ENCODE measurements at places on chromosomes 5 and 9.

- no peak for DNase-seq
Observed at GRCh38 chr5:41542183-41542582, 31.8 kb upstream of the PLCXD3 start.

DNA sequence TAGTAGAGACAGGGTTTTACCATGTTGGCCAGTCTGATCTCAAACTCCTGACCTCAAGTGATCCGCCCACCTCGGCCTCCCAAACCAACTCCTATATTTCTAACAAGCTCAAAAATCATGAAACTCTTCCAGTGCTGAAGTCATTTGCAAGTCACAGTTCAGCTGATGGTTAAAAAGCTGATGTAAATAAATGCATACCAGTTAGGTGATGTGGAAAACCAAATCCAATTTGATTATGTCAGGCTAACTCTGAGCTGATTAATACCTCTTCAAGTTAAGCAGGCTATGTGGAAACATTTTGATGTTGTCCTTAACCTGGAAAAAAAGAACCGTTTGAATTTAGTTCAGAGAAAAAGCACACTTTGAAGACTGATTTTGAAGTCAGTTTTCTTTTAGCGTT lies 51.0 kb downstream of the TMEM252 start:
- DNase-seq: no peak

- DNase-seq: no peak
Observed at GRCh38 chr9:121825031-121825691, 173.7 kb downstream of the DAB2IP start.

DNA sequence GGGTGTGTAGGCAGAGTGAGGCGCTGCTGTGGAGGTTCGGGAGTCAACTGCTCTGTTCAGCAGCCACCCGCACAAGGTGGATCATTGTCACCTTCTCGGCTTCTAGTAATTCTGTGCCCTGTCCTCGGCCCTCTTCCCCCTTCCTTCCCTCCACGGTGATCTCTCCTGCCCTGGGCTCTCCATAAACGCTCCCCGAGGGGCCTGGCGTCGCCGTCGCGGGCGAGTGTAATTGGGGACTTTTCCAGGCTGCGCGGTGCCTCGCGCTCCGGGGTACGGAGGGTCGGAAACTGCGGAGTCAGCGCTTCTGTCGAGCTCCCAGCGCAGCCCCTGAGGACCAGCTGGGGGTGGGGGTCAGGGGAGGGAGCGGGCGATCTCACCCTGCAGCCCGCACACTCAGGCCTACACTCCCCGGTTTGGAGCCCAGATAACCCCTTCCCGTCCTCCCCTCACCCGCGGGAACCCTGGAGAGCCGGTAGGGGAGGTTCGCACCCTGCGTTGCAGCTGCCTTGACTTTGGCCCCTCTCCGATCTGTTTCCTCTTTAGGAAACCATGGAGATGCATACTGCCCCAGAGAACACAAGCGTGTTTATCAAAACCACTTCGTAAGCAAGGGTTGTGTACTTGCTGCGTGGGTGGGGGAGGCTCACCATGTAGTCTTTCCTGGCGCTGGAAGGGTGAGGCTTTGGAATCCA lies 188.3 kb upstream of the ZNF618 start:
- peak; percentile 23 for DNase-seq

DNA sequence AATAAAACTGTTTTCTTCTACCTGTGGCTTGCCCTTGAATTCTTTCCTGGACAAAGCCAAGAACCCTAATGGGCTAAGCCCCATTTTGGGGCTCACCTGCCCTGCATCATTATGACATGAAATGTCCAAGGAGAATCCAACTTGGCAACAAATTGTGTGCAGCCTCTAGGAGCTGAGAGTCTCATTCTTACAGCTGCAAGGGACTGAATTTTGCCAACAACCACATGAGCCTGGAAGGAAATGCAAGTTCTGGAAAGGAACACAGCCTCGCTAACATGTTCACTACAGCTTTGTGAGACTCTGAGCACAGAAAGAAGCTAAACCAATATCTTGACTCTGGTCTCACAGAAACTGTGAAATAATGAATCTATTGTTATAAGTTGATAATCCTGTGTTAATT lies 94.8 kb upstream of the CDH12 start:
- no peak for DNase-seq

DNA sequence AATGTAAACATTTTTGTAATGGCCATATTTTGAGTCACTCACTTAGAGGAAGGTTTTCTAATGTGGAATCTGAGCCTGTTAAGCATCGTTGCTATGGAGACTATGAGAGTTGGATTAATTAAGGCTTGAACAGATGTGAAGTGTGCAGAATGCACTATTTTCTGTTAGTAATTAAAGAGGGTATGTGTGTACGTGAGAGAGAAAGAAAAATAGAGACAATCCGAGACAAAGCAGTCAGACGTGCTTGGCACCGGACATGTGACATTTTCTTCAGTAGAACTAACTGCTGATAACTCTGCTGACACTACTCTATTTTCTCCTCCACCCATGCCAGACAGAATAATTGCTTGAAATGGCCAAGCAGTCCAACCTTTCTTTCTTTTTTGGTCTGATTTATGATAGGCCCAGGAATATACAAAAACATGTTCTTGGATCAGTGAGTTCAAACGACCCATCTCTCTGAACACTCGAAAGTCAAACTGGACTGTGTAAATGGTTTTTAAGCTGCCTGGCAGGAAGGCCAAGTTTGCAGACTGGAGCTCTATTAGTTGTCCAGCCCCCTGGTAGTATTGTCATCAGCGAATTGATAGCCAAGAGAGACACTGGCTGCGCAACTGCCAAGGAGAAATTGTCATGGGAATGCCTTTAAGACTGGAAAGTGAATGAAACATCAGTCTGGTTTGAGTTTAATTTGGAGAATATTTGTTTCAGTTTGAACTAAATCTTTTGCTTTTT lies 322.1 kb downstream of the ARHGEF28 start:
- no peak for DNase-seq

- DNase-seq: no peak
Observed at GRCh38 chr5:4896328-4896727, 243.8 kb upstream of the ADAMTS16 start.

Data from putamen (tissue), 1 donor.